ENCODE measurements at places on chromosomes 16 and 17.

DNA sequence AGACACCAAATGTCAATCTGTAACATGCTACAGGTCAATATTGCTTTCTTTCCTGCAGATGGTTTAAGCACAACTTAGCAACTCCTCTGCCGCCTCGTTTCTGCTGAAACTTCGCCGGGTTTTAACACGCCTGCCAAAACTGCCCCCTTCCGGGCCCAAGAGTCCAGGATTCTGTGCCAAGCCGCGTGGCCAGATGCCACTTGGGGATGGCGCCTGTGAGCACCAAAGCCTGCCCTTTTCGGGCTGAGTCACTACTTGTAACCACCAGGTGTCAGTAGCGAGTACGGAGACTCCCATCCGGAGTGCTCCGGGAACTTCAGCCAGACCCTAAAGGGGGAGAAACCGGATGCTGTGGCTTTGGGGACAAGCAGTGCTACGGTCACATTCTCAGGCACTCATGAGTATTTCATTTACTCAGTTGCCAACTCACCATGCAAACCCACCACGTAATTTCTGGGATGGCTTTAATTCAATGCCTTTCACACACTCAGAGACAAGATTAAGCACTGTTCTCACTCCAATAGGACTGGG lies 7.8 kb downstream of the PMP22 start:
- peaks cover 75% of the 10 kb centered on the region for H3K4me1 ChIP-seq
- H3K36me3 ChIP-seq = peaks cover 75% of the 10 kb centered on the region
- peak; percentile 90 for DNase-seq
- no peaks in the 10 kb centered on the region for H3K27me3 ChIP-seq
- H3K27ac ChIP-seq = peak overlapping the region; percentile 99

DNA sequence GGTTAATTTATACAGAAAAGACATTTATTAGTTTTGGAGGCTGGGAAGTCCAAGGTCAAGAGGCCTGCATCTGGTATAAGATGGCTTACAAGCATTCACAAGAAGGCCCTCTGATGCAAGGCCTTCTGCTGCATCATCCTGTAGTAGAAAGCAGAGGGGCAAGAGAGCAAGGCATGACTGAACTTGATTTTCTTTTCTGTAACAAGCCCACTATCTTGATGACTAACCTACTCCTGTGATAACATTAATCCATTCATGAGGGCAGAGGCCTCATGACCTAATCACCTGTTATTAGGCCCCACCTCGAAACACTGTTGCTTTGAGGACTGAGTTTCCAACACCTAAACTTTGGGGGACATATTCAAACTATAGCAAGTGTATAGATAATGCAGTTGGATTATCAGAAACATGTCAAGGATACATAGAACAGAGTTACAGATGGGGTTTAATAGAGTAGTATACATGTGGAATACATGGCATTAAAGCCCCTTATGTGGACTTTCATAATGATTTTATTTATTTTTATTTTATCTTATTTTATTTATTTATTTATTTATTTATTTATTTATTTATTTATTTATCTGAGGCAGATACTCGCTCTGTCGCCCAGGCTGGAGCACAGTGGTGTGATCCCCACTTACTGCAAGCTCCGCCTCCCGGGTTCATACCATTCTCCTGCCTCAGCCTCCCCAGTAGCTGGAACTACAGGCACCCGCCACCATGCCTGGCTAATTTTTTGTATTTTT lies 88.2 kb downstream of the CHD9 start:
- DNase-seq = no peak
- H3K36me3 ChIP-seq = peaks cover under 1% of the 10 kb centered on the region
- no peak overlapping the region for H3K27ac ChIP-seq
- no peak overlapping the region for H3K4me3 ChIP-seq

- no peak for DNase-seq
- H3K4me1 ChIP-seq = peaks cover 21% of the 10 kb centered on the region
- no peak overlapping the region for H3K4me3 ChIP-seq
- H3K36me3 ChIP-seq = no peaks in the 10 kb centered on the region
- no peaks in the 10 kb centered on the region for H3K27me3 ChIP-seq
Measured at GRCh38 chr17:44387804-44388203, 1.6 kb downstream of the ITGA2B start.

GRCh38 chr16:12965274-12965804 lies 63.9 kb downstream of the SHISA9 start:
- no peak overlapping the region for H3K27ac ChIP-seq
- H3K36me3 ChIP-seq = no peaks in the 10 kb centered on the region
- H3K4me1 ChIP-seq = no peaks in the 10 kb centered on the region
- H3K27me3 ChIP-seq = no peaks in the 10 kb centered on the region

DNA sequence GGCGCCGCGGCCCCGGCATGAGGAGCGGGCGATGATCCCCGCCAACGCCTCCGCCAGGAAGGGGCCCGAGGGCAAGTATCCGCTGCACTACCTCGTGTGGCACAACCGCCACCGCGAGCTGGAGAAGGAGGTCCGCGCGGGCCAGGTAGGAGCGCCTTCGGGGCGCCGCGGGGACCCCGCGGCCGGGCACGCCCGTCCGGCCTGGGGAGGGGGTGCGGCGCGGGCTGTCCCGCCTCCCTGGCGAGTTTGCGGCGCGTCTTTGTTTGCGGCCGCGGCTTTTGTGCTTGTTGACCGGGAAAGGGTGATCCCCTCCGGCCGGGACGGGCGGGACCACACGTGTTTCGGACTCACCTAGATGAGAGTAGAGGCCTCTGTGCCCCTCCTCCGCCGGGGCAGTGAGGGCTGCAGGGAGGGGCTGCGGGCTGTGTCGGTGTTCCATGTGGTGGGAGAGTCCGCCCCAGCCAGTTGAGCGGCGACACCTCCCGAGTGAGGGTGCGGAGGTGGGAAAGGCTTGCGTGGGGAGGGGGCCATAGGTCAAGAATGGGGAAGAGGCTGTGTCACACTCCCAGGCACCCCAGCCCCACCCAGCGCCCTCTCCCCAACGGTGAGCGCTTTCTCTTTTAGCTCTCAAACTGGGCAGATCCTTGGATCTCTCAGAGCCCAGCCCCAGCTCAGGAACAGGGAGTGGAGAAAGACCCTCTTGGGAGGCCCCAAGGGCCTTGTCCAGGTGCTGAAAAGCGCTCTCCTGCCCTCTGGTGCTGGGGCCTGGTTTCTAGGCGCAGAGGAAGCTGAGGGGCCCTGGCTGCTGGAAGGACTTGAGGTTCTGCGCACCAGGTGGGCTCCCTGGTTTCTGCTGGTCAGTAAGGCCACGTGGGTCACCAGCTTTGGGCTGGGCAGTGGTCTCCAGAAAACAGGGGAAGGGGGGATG lies 923 bp downstream of the ANKRD13B start:
- no peaks in the 10 kb centered on the region for H3K36me3 ChIP-seq
- H3K4me1 ChIP-seq = no peaks in the 10 kb centered on the region
- H3K27me3 ChIP-seq = no peaks in the 10 kb centered on the region
- DNase-seq = no peak
- peak overlapping the region; percentile 28 for H3K27ac ChIP-seq

DNA sequence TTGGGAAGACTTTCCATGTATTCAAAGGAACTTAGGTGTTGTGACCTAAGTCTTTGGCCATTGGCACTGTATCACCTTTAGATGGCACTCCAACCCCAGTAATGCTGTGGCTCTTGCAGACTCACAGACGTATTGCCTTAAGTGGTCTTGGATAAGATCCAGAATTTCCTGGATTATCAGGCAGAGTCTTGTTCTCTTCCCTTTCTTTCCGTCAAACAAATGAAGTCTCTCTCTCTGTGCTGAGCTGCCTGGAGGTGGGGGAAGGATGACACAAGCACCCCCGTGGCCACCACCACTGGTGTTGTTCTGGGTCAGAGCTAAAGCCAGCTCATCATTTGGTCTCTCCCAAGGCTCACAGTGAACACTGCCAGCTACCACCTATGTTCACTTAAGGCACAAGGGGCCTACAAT lies 789.9 kb upstream of the KIF2B start:
- H3K36me3 ChIP-seq = no peaks in the 10 kb centered on the region
- no peak overlapping the region for H3K27ac ChIP-seq

Data from right atrium auricular region (tissue), 2 donors.